ENCODE measurements at places on chromosomes 4 and X. TPM values are rescaled to one million over a fixed set of nuclear protein-coding genes. Genes with fewer than 3 reads are reported as not detected.

- H3K4me1 ChIP-seq: no peaks in the 10 kb centered on the region
- no peaks in the 10 kb centered on the region for H3K36me3 ChIP-seq
- no peak overlapping the region for H3K4me3 ChIP-seq
- DNase-seq: no peak
- no peaks in the 10 kb centered on the region for H3K27me3 ChIP-seq
- H3K27ac ChIP-seq: no peak overlapping the region
Observed at GRCh38 chrX:39952989-39953388, 144.8 kb downstream of the BCOR start.

DNA sequence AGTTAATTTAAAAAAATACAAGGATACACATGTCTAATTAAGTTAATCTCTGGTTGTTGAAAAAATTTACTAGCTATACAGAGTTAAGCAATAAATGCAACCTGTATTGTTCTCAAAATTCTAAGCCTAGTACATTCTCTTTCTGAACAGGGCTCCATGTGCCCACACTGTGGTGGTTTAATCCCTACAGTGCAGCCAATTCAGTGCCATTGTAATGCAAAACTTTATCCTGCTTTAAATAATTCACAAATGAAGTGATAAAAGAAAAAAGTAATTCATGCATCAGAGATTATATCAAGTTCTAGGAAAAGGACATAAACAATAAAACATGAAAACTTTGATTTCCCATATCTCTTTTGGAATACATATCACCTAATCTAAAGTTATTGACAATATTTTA is 1089.2 kb downstream of the C4orf33 start:
- H3K4me1 ChIP-seq: no peaks in the 10 kb centered on the region
- H3K36me3 ChIP-seq: no peaks in the 10 kb centered on the region
- H3K27me3 ChIP-seq: no peaks in the 10 kb centered on the region
- H3K4me3 ChIP-seq: no peak overlapping the region
- H3K27ac ChIP-seq: no peak overlapping the region

DNA sequence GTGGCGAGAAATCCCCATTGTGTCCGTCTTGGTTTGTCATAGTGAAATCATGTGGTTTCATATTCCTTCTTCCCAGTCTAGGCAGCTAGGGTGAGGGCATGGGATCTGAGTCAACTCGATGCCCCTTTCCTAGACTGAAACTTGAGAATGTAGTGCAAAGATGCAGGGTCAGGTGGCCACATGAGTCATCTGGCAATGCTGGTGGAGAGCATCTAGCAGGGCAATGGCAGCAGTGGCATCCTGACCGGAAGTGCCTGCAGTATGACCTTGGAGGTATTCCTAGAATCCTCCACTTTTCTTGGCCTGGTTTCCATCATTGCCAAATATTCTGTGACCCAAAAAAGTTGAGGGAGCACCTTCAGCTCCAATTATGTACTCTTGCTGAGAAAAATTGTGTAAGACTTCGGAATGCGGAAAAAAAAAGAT is 39.1 kb upstream of the TMEM184C start:
- DNase-seq: no peak
- no peak overlapping the region for H3K4me3 ChIP-seq
- no peak overlapping the region for H3K27ac ChIP-seq
- H3K36me3 ChIP-seq: no peaks in the 10 kb centered on the region
- H3K27me3 ChIP-seq: no peaks in the 10 kb centered on the region

- H3K4me3 ChIP-seq: no peak overlapping the region
- H3K27me3 ChIP-seq: no peaks in the 10 kb centered on the region
- no peaks in the 10 kb centered on the region for H3K36me3 ChIP-seq
- no peaks in the 10 kb centered on the region for H3K4me1 ChIP-seq
- no peak for DNase-seq
Observed at GRCh38 chr4:25523405-25523804, 132.2 kb upstream of the SLC34A2 start.

DNA sequence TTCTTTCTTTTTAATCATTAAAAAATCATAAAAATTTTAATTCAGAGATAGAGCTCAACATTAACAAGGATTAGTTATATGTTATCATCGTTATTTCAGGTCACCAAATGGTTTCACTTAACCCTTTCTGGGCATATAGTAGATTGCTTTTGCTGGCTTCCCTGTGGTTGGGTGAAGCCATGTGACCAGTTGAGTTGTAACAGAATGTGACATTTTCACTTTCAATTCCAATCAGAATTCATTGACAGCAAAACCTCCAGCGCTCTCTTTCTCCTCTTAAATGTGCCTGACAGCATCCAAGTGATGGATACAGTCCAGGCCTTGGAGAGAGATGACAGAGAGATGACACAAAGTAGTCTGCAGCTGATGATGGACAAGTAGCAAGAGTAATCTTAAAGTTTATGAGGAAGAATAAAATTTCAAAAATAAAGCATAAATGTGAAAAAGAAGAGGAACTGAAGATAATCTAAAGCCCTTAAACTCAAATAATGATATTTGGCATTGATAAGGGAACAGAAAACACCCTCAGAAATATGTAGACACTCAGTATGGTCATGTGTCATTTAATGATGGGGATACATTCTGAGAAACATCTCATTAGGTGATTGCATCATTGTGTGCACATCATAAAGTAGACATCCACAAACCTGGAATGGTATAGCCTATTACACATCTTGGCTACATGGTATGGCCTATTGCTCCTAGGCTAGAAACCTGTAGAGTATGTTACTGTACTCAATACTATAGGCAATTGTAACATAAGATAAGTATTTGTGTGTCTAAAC is 92.3 kb upstream of the QRFPR start:
- no peak overlapping the region for H3K27ac ChIP-seq
- H3K27me3 ChIP-seq: no peaks in the 10 kb centered on the region
- H3K4me1 ChIP-seq: 0 out of 2 replicates have a peak, but pooled peaks cover 2% of the 10 kb centered on the region

DNA sequence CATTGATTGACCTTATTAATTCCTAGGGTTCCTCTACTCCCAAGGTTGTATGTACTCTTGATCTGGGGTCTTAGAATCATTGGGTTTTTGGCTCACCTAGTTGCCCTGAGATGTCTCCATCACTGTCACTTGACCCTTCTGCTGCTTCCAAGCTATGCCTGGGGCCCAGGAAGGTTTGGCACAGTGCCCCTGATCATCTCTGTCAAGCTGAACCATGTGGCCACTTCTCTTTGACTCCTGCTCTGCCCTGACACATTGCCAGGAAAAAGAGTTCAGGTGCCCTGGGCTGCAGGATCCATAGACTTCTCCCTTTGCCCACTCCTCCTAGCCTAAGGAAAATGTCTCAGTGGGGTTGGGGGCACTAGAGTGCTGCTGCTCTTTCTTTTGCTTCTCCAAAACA is 3.9 kb upstream of the CHST7 start:
- H3K27me3 ChIP-seq: no peaks in the 10 kb centered on the region
- H3K27ac ChIP-seq: no peak overlapping the region
- H3K4me1 ChIP-seq: peaks cover 26% of the 10 kb centered on the region
- DNase-seq: no peak
- H3K4me3 ChIP-seq: no peak overlapping the region

GRCh38 chr4:130043732-130044160 is 947.8 kb downstream of the C4orf33 start:
- no peaks in the 10 kb centered on the region for H3K4me1 ChIP-seq
- H3K4me3 ChIP-seq: no peak overlapping the region
- H3K27ac ChIP-seq: no peak overlapping the region
- no peaks in the 10 kb centered on the region for H3K36me3 ChIP-seq
- H3K27me3 ChIP-seq: no peaks in the 10 kb centered on the region

GRCh38 chr4:25888781-25889180 is 25.2 kb upstream of the SMIM20 start:
- H3K27ac ChIP-seq: no peak overlapping the region
- no peaks in the 10 kb centered on the region for H3K36me3 ChIP-seq
- no peaks in the 10 kb centered on the region for H3K27me3 ChIP-seq
- DNase-seq: no peak

GRCh38 chr4:86451560-86452330 is 91.9 kb upstream of the MAPK10 start:
- H3K4me1 ChIP-seq: no peaks in the 10 kb centered on the region
- H3K4me3 ChIP-seq: no peak overlapping the region
- H3K27ac ChIP-seq: no peak overlapping the region
- no peaks in the 10 kb centered on the region for H3K27me3 ChIP-seq
- DNase-seq: no peak

DNA sequence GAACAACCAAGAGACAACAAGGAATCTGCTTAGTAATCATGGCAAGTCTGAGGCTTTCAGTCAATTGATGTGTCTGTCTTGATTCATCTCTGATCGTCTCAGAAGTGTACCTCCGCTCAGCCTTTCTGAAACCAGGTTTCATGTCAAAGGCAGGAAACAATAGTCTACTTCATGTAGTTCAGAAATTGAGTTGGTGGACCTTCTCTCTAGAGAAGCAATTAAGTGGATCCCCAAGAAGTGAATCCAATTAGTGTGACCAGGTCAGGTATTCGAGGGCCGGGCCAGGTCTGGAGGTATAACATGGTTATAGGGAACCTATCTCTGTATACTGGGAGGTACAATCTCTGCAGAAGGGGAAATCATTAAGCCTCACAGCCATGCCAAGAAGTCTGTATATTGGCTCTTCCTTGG is 32.0 kb downstream of the DAPP1 start:
- H3K4me3 ChIP-seq: peak overlapping the region; percentile 48
- peak overlapping the region; percentile 94 for H3K27ac ChIP-seq
- peaks cover 15% of the 10 kb centered on the region for H3K36me3 ChIP-seq
- H3K4me1 ChIP-seq: peaks cover 69% of the 10 kb centered on the region
- H3K27me3 ChIP-seq: no peaks in the 10 kb centered on the region

GRCh38 chrX:118884552-118885138 is 61.0 kb downstream of the ZCCHC12 start:
- no peaks in the 10 kb centered on the region for H3K36me3 ChIP-seq
- no peaks in the 10 kb centered on the region for H3K4me1 ChIP-seq
- H3K27me3 ChIP-seq: no peaks in the 10 kb centered on the region

DNA sequence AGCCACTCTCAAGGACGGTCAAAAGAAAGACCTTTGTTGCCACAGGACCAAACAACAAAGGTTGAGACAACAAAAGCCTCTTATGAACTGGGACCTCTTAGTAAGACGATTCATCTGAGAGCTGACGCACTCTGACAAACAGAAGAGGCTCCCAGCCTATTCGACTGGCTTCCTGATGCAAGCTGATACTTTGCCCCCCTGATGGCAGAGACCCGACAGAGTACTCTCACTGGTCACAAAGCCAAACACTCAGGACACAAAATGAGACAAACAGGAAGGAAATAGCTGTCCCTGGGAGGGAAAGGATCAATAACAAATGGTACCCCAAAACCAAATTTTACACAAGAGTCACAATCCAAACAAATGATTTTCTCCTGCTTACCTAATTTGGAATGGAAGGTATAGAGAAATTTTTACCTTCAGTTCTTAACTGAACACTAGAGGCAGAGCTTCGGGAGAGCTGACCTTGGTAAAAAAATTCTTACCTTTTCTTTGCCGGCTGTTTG is 75.2 kb upstream of the PLAC8 start:
- no peaks in the 10 kb centered on the region for H3K27me3 ChIP-seq
- no peak for DNase-seq
- H3K4me3 ChIP-seq: no peak overlapping the region
- no peaks in the 10 kb centered on the region for H3K36me3 ChIP-seq
- no peaks in the 10 kb centered on the region for H3K4me1 ChIP-seq

- no peaks in the 10 kb centered on the region for H3K36me3 ChIP-seq
- H3K4me3 ChIP-seq: no peak overlapping the region
- no peak for DNase-seq
- no peaks in the 10 kb centered on the region for H3K4me1 ChIP-seq
- H3K27me3 ChIP-seq: no peaks in the 10 kb centered on the region
- no peak overlapping the region for H3K27ac ChIP-seq
Observed at GRCh38 chr4:154466336-154466735, 25.3 kb downstream of the DCHS2 start.

- H3K27ac ChIP-seq: no peak overlapping the region
- H3K4me3 ChIP-seq: no peak overlapping the region
- H3K4me1 ChIP-seq: no peaks in the 10 kb centered on the region
- H3K36me3 ChIP-seq: no peaks in the 10 kb centered on the region
- DNase-seq: no peak
Observed at GRCh38 chr4:173413036-173413435, 14.1 kb upstream of the SCRG1 start.

DNA sequence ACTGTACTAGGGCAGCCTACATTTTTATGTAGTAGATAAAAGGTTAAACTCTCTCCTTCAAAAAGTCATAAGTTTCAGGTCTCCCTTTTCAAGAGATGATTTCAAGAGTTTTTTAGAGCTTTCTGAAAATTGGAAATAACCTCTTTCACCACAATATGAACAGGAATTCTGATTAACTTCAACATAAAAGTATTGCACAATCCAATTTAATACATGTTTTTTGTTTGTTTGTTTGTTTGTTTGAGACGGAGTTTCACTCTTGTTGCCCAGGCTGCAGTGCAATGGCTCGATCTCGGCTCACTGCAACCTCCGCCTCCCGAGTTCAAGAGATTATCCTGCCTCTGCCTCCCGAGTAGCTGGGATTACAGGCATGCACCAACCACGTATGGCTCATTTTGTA is 265.4 kb upstream of the DCAF8L1 start:
- no peak overlapping the region for H3K27ac ChIP-seq
- H3K27me3 ChIP-seq: no peaks in the 10 kb centered on the region
- H3K4me3 ChIP-seq: no peak overlapping the region
- H3K4me1 ChIP-seq: no peaks in the 10 kb centered on the region
- no peaks in the 10 kb centered on the region for H3K36me3 ChIP-seq

GRCh38 chr4:138251938-138252337 is 9.8 kb upstream of the SLC7A11 start:
- H3K4me3 ChIP-seq: no peak overlapping the region
- no peaks in the 10 kb centered on the region for H3K27me3 ChIP-seq
- no peak overlapping the region for H3K27ac ChIP-seq
- no peaks in the 10 kb centered on the region for H3K4me1 ChIP-seq
- no peak for DNase-seq

- H3K27me3 ChIP-seq: no peaks in the 10 kb centered on the region
Observed at GRCh38 chrX:43267652-43268051, 388.4 kb upstream of the MAOA start.

- no peaks in the 10 kb centered on the region for H3K4me1 ChIP-seq
- H3K27ac ChIP-seq: no peak overlapping the region
- no peaks in the 10 kb centered on the region for H3K27me3 ChIP-seq
- no peak overlapping the region for H3K4me3 ChIP-seq
- no peaks in the 10 kb centered on the region for H3K36me3 ChIP-seq
Observed at GRCh38 chr4:137614491-137614890, 82.2 kb upstream of the PCDH18 start.

- no peak overlapping the region for H3K27ac ChIP-seq
- H3K36me3 ChIP-seq: no peaks in the 10 kb centered on the region
- peaks cover 4% of the 10 kb centered on the region for H3K27me3 ChIP-seq
- H3K4me1 ChIP-seq: peaks cover 50% of the 10 kb centered on the region
- DNase-seq: peak; percentile 32
Observed at GRCh38 chr4:114601304-114602052, 2.9 kb downstream of the UGT8 start.

- DNase-seq: no peak
- H3K36me3 ChIP-seq: no peaks in the 10 kb centered on the region
- H3K27me3 ChIP-seq: no peaks in the 10 kb centered on the region
- no peak overlapping the region for H3K4me3 ChIP-seq
- H3K4me1 ChIP-seq: no peaks in the 10 kb centered on the region
Observed at GRCh38 chr4:150039274-150040127, 38.7 kb upstream of the DCLK2 start.

- H3K27ac ChIP-seq: peak overlapping the region; percentile 94
- H3K27me3 ChIP-seq: no peaks in the 10 kb centered on the region
- peak; percentile 57 for DNase-seq
- peak overlapping the region; percentile 72 for H3K4me3 ChIP-seq
- no peaks in the 10 kb centered on the region for H3K36me3 ChIP-seq
Observed at GRCh38 chrX:15781961-15782699, 8.2 kb upstream of the ZRSR2 start.

Gene SLC6A14
- total RNA-seq: 0.05 TPM

Gene TCP11X2
- not detected for total RNA-seq

Gene F8
- 5.0 TPM for total RNA-seq

Gene DAPP1
- 46.5 TPM for total RNA-seq

Gene MAGEA1
- not detected for total RNA-seq

Gene DRD5
- total RNA-seq: not detected

Gene TSPAN7
- 0.24 TPM for total RNA-seq

Measured in GM12878 (cell line).